ENCODE measurements at places on chromosomes 11 and 22. TPM values are rescaled to one million over a fixed set of nuclear protein-coding genes. Genes with fewer than 3 reads are reported as not detected.

The ELMOD1 gene
- 0.53 TPM for total RNA-seq

The PLAAT3 gene
- total RNA-seq = 22.8 TPM

The ELFN2 gene
- 1.3 TPM for total RNA-seq

The RFPL2 gene
- total RNA-seq = not detected

The KRTAP5-10 gene
- not detected for total RNA-seq

The C11orf87 gene
- total RNA-seq = not detected

The GRM5 gene
- total RNA-seq = 0.11 TPM

The UBQLN3 gene
- not detected for total RNA-seq

The SOX6 gene
- 0.14 TPM for total RNA-seq

The KCNJ5 gene
- total RNA-seq = 0.14 TPM

The IL10RA gene
- 0.14 TPM for total RNA-seq

DNA sequence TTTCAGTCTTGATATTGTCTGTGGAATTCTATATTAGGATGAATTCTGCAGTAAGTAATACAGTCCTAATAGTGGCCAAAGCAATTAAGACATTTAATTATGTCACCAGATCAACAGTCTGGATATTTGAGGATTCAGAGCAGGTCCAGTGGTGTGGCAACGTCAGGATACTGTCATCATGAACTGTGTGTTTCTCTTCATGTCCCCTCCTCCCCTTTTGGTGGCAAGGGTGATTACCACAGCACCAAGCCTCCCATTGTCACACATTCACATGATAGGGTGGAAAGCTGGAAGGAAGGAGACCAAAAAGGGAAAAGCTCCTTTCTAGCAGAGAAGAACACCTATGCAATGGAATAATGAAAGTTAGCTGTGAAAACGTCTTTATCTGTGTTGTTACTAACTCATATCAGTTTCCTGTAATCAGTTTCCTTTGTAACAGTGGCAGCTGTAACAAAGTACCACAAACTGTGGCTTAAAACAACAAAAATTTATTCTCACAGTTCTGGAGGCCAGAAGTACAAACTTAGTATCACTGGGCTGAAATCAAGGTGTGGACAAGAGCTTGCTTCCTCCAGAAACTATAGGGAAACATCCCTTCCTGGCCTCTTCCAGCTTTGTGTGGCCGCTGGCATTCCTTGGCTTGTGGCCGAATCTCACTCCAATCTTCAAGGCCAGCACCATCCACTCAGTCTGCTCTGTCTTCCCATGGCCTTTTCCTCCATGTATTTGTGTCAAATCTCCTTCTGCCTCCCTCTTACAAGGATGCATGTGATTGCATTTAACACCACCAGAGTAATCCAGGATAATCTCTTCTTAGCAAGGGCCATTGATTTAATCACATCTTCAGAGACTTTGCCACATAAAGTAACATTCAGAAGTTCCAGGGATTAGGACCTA, 6.5 kb upstream of the RBM14 start:
- no peak for DNase-seq

GRCh38 chr22:44171561-44171960, 9.2 kb upstream of the PARVG start:
- DNase-seq = no peak

DNA sequence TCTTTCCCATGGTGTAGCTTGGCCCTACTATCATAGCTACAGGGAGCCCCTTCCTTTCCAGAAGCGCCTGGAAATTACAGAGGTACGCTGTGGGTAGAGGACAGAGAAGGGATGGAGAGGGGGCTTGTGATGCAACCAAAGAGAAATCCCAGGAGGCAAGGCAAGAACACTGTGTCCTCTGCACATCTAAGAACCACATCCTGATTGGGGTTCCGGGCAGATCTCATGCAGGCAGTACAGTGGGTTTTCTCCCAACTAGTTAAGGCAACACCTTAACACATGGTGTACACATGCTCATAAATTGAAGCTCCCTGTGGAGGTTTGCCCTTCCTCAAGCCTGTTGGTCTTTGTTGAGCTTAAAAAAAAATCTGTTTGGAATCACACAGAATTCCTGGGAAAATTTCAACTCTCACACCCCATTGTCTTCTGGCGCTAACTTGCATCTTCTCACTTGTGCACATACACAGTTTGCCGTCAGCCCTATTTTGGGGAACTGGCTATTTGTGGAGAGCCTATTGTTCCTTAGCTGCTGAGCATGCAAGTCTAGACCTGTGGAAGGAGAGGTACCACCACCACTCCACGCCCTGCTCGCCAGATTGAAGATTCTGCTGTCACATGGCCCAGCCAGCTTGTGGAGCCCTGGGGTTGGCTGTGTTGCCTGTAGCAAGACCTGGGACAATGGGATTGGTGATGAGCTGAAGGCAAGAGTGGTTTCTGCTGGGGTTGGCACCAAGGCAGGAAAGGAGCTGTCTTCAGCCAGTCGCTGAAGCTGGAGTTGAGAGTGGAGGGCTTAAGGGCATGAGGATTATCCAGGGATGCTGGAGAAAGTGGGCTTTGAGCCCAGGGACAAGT, 52.4 kb downstream of the ALX4 start:
- DNase-seq = no peak

DNA sequence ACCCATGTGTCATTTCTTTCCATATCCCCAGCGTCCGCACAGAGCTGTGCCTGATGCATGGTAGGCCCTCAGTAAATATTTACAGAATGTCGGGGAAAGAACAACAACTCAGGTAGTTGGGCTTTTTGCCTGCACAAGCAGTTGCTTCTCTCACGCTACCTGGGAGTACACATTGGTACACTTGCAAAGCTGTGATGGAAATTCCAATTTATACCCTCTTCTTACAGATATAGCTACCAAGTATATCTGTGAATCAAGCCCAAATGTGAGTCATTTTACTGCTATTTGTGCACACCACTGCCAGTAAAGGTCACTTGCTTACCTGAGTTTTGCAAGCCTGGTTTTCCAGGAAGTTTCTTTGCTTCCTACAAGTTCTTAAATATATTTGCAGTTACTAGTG, 333.0 kb upstream of the NARS2 start:
- DNase-seq = no peak

DNA sequence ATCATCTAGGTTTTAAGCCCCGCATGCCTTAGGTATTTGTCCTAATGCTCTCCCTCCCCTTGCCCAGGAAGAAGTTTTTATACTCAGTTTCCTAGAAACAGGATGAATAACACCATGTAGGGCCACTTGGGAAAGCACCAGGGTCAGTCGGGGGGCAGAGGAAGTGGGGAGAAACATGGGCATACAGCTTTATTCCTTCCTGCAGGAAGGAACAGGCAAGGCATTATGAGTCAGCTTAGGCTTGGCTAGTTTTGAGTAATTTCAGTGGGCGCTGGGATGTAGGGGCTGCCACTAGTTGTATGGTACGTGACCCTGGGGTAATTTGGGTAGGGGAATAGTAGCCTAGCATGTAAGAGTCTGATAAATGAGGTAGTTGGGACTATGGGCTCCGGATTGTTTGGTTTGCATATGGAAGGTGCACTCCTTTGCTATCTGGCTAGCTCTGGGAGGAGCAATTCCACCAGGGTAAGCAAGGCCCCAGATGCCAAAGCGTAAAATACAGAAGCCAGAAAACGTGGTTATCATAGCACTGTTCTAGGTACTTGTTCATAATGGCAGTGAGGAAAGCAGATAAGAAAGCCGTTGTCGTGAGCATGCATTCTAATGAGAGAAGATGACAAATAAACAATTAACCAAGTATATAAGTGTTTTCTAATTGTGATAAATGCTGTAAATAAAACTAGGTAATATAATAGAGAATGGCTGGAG, 24.8 kb downstream of the ACER3 start:
- peak; percentile 96 for DNase-seq

DNA sequence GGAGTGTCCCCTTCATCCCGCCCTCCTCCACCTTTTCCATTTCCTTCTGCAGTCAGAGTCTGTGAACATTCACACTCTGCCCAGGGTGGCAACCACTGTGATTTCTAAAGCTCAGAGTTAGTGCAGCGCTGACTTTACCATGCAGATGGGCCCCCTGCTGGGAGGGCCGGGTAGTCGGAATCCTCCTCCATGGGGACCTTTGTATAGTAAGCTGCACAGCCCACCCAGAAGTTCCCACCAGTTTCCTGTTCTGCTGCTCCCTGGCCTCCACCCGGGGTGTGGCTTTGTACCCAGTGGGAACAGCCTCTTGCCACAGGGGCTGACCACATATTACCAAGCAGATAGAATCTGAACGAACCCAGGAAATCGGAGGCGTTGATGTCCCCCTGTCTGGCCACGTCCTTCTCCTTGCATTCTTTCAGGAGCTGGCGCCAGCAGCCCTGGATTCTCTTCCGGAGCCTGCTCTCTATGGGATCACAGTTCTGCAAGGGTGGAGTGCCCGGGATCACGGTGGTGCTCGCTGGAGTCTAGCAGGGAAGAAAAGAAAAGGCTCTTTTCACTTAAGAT, 125.3 kb downstream of the MPPED1 start:
- no peak for DNase-seq

DNA sequence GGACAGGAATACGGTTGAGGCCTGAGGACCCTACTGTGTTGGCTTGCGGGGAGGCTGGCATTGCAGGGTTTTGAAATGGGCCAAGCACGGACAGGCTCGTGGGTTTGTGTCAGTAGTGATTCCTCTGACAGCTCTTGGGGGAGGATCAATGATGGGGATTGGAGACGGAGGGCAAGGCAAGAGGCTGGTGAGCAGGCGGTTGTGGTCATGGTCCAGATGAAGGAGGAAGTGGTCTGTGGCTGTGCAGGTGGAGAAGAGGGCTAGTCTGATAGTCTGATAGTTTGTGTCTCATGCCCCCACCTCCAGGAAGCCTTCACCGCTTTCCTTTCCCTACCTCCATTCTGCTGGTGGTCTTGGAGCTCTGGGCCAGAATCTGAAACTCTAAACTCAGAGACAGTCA, 3.0 kb downstream of the MAFF start:
- DNase-seq = no peak

DNA sequence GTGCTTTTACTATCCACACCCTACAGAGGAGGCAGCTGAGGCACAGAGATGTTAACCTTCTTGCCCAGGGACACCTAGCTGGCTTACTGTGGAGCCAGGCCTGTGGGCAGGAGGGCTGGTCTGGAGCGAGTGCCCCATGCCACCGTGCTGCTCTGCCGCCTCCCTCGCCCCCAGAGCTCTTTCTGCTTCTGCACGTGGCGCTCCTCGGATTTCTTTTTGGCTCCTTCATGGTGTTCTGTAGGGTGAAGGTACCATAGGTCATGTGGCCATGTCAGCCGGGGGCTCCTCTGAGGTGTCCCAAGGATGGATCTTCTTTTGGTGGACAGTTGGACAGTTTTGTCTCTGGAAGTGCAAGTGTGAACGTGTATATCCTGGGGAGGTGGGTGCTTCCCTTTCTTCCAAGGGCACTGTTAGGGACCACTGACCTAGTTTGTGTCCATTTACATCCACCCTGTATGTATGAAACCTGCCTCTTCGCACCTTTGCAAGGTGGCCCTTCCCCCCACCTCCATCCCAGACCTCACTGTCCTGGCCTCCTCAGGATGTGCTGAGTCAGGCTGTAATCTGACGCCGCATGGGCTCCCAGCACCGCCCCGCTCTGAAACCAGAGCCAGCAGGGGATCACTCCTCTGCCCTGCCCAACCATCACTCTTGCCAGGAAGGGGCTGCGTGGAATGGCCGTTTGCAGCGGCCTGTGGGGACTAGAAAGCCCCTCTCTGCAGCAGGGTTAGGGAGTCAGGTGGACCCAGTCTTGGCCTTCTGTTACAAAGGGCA, 31.7 kb downstream of the POLR3H start:
- no peak for DNase-seq

- no peak for DNase-seq
Observed at GRCh38 chr11:63999349-64000025, 13.2 kb downstream of the OTUB1 start.

DNA sequence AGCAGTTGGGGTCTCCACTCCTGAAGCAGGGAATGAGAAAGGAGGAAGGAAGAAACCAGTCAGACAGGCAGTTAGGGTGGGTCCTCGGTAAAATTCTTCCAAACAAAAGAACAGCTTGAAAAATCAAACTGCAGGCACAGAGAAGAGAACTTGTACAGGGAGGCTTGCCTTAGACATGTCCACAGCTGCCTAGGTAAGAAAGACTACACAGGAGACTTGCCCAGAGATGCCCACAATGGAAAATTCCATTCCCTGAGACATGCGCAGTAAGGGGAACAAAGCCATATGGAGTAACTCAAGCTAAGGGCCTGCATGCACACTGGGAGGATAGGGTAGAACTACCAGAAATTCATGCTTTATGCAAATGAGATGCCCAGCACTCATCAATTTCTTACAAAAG, 9.8 kb downstream of the KCNJ11 start:
- DNase-seq = no peak

GRCh38 chr22:40782521-40782920, 36.6 kb downstream of the SLC25A17 start:
- DNase-seq = peak; percentile 52

DNA sequence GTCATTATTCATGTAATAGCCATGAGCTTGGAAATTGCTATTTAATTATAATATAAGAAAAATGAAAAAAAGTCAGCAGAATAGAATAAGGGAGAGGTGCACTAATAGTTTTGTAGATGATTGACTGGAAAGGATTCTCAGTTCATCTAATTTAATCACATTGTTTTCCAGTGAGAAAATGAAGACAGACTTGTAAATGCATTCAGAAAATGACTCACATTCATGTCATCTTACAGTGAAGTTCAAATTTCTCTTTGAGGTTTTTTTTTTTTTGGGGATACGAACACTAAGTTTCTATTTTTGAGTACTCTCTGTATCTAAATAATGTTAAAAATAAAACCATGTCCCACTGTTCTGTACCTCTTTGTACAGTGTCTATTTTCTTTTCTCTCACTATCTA, 18.5 kb upstream of the OR4A16 start:
- DNase-seq = no peak

GRCh38 chr11:19181531-19182261, 20.1 kb downstream of the CSRP3 start:
- no peak for DNase-seq

DNA sequence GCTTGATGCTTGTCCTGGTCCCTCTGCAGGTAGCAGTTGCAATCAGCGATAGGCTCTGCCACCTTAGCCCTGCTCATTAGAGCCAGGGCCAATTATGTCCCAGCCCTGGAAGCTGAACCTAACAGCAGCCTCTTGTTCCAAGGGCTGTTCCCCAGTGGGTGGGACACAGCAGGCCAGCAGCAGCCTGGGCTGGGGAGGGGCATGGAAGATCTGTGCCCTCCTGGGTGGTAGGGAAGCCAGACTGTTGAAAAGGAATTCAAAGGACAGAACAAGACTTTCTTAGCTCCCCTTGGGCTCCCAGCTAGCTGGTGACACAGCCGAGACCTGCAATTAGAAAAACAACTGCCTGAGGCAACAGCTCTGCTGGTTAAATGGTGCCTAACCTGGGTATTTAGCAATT, 17.4 kb downstream of the DRD2 start:
- no peak for DNase-seq

All from endothelial cell of umbilical vein (primary cell).